ENCODE measurements at places on chromosomes 12 and 14. TPM values are rescaled to one million over a fixed set of nuclear protein-coding genes. Genes with fewer than 3 reads are reported as not detected.

GRCh38 chr12:63440048-63440447 lies 228.2 kb downstream of the DPY19L2 start:
- DNase-seq, result no peak

DPY19L2 gene
- total RNA-seq, result 2.1 TPM

DNA sequence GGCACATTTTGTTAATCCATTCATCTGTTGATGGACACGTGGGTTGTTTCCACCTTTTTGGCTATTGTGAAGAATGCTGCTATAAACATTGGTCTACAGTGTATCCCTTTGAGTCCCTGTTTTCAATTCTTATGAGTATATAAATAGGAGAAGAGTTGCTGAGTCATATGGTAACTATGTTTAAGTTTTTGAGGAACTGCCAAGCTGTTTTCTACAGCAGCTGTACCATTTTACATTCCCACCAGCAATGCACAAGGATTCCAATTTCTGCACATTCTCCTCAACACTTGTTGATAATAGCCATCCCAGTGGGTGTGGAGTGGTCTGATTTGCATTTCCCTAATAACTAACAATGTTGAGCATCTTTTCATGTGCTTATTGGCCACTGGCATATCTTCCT lies 6.9 kb upstream of the SVOP start:
- peak; percentile 28 for DNase-seq

DNA sequence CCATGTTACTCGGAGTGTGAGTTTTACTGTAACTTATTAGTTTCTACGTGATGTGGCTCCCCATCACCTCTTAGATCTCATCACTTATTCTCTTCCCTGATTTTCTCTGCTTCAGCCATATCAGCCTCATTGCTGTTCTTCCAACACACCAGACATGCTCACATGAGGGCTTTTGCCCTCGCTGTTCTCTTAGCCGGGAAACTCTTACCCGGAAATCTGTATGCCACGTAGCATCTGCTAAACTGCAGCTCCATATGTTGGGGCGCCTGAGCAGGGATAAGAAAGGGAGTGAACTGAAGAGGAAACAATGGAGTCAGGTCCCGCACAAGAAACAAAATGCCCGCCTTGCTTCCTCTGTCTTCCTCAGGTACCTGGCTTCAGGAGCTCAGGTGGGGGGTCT lies 16.6 kb downstream of the SMUG1 start:
- DNase-seq, result no peak

GRCh38 chr12:43362910-43363694 lies 188.9 kb downstream of the ADAMTS20 start:
- peak; percentile 33 for DNase-seq

USP5 gene
- total RNA-seq, result 104 TPM

DNA sequence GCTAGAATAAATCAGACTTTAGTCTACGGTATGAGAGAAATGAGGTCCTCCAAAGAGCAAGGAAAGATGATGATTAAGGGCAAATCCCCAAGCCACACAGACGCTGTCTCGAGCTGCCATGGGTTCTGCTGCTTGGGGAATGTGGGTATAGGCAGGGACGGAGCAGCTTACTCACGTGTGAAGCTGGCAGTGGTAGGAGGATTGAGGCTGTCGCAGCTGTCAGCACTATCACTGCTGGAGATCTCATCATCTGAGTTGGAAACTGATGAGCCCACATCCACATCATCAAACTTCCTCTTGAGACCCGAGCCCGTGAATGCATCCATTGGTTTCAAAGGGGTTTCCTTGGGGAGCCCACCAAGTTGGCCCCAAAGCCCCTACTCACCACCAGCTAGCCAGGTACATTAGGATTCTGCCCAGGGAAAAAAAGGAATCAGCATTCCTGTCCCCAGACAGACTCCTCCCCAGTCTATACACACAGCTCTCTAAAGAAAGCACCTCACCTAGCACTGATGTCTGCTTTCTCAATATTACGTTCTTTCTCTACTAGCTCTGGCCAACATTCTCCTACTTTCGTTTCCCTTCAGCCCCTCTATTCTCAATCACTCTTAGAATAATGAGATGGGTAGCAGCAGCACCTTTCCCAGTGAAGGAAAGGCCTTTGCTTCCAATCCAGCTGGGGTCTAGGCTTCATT lies 7.0 kb downstream of the CSRNP2 start:
- no peak for DNase-seq

DNA sequence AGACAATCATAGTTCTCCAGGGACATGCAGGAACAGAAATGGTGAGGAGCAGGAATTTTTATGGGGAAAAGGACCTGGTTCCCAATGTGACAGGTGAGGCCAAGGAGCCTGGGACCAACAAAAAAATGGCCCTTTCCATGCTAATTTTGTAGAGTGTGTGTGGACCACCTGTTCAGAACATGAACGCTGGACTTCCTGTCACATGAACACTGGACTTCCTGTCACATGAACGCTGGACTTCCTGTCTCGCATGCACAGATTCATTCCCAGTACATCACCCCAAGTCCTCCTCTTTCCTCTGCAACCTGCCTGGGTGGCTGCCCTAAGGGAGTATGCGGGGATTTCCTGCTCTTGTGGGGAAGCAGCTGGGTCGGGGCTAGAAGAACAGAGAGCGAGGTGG lies 10.1 kb downstream of the FGF6 start:
- no peak for DNase-seq

DNA sequence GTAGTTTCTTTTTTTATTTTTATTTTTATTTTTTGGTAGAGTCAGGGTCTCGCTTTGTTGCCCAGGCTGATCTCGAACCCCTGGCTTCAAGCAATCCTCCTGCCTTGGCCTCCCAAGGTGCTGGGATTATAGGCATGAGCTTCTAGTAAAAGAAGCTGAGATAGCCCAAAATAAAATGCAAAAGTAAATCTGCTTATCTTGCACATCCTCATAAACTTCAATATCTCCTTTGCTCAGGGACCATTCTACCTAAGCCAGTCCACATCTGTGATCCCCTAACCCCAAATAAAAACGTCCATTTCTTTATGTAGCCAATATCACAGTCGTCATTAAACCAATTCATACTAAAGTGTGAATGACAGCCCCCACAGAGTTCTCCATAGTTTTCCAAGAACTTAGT lies 36.3 kb downstream of the ATF7 start:
- DNase-seq, result no peak

- no peak for DNase-seq
Measured at GRCh38 chr12:71354871-71355270, 84.7 kb upstream of the LGR5 start.

- peak; percentile 43 for DNase-seq
Measured at GRCh38 chr14:54435500-54435981, 5.6 kb downstream of the CNIH1 start.

DNA sequence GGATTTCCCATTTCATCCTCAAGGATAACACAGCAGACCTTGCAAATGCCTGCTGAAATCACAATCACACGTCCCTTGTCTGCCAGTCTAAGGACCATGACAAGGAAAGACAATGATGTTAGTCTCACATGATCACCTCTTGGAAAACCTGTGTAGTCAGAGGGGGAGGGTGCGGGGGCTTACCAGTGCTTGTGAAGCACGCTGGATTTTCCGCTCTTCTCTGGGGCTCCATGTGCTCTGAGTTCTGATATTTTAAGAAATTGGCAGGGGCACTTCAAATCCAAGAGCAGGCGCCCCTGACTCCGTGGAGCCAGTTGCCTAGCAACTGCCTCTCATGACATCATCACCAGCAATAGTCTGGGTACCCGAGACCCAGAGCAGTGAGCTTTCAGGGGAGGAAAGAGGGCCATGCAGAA lies 200.9 kb upstream of the C14orf180 start:
- DNase-seq, result no peak

GRCh38 chr14:97331526-97331925 lies 534.3 kb downstream of the VRK1 start:
- no peak for DNase-seq

DNA sequence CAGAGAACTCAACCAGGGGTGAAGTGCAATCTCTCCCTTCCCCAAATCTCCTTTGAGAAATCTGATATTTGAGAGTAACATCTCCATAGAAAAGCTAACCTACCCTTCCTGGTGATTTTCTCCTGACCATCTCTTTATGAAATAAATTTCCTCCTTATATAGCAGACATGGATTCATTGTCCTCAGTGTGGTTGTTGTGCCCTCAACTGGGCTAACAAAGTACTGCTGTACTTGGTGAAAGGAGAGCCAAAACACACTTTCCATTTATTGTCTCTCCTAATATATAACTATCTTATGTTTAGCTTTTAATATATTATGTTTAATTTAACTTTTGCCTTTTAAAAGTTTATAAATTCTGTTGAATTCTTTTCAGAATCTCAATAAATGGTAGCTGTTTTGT lies 65.1 kb upstream of the SLCO1B1 start:
- peak; percentile 19 for DNase-seq

DNA sequence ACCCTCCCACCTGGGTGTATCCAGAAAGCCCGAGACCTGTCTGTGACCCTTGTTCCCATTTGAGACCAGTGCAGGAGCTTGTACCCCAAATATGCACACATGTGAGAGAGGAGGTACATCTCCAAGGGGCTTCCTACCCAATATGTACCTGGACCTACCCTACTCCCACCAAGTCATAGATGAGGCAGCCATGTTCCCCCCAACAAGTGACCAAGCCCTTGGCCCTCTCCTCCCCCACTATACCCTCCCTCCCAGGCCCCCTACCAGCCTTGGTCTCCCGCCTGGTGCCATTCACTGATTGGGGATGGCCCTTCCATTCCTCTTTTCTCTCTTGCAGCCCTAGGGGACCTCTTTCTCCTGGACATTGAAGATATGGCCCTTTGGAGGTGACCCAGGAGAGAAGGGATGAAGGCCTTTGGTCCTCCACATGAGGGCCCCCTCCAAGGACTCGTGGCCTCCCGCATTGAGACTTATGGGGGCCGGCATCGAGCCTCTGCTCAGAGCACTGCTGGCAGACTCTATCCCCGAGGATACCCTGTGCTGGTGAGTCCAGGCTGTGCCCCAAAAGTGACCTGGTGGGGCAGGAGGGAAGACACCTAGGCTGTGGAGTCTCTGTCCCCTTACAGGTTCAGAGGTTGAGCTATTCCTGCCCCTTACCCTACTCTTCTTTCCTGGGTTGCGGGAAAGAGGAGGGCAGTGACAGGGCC lies 1.5 kb downstream of the PLEKHG6 start:
- DNase-seq, result no peak

- peak; percentile 33 for DNase-seq
Measured at GRCh38 chr14:61927520-61927919, 165.3 kb downstream of the SNAPC1 start.

RTN1 gene
- 7.9 TPM for total RNA-seq

GRCh38 chr12:93181409-93181965 lies 196.2 kb upstream of the NUDT4 start:
- no peak for DNase-seq

DNA sequence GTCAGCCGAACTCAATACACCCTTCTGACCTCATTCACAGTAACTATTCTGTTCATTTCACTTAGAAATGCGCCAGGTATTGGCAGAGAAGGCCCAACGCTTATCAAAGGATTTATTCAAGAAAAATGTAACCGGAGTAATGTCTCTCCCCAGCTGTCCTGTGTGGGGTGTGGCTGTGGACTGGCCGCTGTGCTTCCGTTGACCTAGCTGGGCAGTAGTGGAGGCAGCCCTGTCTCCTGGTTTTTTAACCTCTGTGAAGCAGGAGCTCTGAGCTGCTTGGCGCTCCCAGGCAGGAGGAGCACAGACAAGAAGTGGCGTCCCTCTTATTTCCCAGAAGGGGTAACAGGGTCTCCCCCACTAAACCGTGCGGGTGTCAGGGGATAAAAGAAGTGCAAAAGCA lies 85.2 kb downstream of the ESR2 start:
- no peak for DNase-seq

- DNase-seq, result peak; percentile 23
Measured at GRCh38 chr12:92717202-92717601, 14.4 kb downstream of the PLEKHG7 start.

PZP gene
- total RNA-seq, result not detected

GRCh38 chr14:39005044-39005880 lies 97.8 kb downstream of the SEC23A start:
- DNase-seq, result no peak

DNA sequence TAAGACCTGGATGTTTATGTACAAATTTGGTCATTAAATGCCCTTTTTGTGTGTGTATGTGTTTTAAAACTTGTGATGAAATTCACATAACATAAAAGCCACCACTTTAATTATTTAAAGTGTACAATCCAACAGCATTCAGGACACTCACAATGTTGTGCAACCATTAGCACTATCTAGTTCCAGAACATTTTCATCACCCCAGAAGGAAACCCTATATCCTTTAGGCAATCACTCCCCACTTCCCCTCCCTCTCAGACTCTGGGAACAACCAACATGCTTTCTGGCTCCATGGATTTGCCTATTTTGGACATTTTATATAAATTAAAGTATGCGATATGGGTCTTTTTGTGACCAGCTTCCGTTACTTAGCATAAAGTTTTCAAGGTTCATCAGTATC lies 124.6 kb downstream of the TTC7B start:
- no peak for DNase-seq

- no peak for DNase-seq
Measured at GRCh38 chr12:58481811-58482210, 438.5 kb downstream of the LRIG3 start.

GRCh38 chr12:123900871-123901376 lies 71.7 kb downstream of the CCDC92 start:
- no peak for DNase-seq

DNA sequence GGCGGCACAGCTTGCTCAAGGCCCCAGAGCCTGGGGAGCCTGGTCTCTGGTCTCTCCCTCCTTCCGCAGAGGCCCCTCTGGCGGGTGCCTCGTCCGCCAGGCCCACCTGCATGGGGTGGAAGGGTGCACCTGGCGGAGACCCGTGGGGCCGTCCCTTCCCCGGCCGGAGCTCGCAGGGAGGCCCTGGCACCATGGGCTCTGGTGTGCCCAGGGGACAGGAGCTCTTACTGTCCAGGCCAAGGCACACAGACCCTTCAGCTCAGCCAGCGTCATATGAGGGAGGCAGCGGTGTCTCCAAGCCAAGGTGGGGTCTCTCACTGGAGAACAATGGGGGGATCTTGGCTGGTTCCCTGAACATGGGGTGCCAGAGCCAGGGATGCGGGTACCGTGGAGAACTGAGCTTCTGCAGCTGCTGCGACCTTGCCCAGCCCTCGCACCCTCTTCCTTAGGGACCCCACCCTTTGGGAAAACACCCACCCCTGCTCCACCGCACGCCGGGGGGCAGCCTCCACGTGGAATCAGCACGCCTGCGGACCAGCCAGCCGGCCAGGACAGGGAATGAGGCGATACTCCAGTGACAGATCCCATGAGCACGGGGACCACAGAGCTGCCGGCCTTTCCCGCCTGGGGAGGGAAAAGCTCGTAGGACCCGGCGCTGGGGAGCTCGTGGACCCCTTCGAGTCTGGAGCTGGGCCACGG lies 25.7 kb upstream of the GALNT9 start:
- DNase-seq, result no peak

DNA sequence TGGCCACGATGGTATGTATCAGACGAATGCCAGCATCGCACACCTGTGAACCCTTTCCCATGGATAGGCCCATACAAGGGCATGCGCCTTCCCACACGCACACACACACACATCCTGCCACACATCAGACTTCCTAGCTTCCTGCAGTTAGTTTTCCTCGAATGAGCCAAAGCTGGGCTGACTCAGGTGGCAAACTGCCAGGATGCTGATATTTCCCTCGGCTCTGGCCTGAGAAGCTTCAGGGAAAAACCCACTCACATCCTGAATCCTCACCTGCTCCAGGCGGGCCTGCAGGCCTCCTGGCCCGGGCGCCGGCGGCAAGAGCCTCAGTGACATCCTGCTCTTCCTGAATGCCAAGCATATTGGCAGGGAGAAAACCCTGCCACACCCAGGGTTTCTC lies 22.4 kb downstream of the CALM1 start:
- peak; percentile 99 for DNase-seq

Measured in A172 (cell line).